ENCODE measurements at places on chromosomes 7 and 10.
A peak's percentile ranks its signal among the peaks of the same experiment; 100 is the strongest.

GRCh38 chr10:110852255-110852896 lies 19.4 kb upstream of the PDCD4 start:
- H3K4me1 ChIP-seq = peaks cover 2% of the 10 kb centered on the region
- H3K27ac ChIP-seq = no peak overlapping the region
- peak; percentile 1 for DNase-seq
- no peaks in the 10 kb centered on the region for H3K27me3 ChIP-seq

GRCh38 chr10:114925587-114926586 lies 12.1 kb upstream of the TRUB1 start:
- H3K27me3 ChIP-seq = no peaks in the 10 kb centered on the region
- no peak overlapping the region for H3K27ac ChIP-seq
- H3K4me1 ChIP-seq = no peaks in the 10 kb centered on the region
- DNase-seq = no peak
- H3K4me3 ChIP-seq = no peak overlapping the region

DNA sequence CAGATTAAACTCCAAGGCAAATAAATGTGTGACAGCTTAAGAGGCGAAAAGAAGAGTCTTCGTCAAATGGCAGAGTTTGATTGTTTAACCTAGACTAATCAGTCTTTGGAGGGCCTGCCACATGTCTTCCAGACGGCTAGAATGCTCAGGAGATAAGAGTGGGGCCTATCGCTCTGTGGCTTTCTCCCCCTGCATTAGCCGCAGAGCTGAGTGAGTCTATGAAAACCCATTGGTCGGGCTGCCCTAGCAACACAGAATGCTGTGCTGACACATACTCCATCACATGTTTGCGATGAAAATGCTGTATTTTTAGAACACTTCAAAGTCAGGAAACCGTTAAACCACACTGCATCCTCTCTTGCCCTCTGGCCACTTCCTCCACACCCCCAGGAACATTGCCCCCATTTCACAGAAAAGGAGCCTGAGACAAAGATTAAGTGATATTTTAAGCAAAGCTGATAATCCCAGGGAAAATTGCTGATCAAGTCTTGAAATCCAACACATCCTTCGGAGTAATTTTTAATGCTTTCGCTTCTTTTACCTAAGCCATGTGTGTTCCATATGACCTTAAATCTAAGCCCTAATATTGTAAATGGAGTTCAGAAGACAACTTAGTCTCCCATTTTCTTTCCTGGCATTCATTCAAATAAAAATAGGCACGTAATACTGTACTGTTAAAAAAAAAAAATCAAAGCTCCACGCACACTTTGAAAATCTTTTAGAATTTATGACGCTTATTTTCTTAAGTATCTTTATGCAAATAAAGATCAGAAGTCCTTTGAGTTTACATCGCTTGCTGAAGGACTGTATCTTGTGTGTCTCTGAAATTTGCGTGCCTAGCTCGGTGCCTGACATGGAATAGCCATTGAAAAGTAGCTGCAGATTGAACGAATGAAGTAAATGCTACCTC lies 161.2 kb downstream of the CELF2 start:
- peaks cover 13% of the 10 kb centered on the region for H3K36me3 ChIP-seq
- peak; percentile 70 for DNase-seq
- H3K27me3 ChIP-seq = no peaks in the 10 kb centered on the region
- no peak overlapping the region for H3K4me3 ChIP-seq

DNA sequence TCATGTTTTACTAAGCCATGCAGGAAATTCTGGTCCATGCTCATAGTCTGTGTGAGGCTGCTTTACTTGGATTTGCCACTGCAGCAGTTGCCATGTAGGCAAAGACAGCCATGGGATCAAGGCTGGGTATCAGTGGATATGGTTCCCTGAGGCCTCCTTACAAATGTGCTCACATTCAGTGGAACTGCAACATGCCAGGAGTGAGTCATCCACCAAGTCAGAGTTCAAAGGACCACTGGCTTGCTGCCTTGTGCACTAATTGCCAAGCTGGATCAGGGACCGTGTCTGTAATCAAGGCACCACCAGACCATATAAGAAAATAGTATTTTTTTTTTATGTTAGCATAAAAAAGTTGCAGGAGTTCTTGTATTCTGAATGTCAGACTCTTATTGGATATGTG lies 101.0 kb downstream of the CDCA7L start:
- no peak overlapping the region for H3K27ac ChIP-seq
- no peak for DNase-seq
- no peaks in the 10 kb centered on the region for H3K27me3 ChIP-seq
- no peak overlapping the region for H3K4me3 ChIP-seq

- no peak overlapping the region for H3K4me3 ChIP-seq
- no peaks in the 10 kb centered on the region for H3K4me1 ChIP-seq
- no peak overlapping the region for H3K27ac ChIP-seq
- H3K36me3 ChIP-seq = no peaks in the 10 kb centered on the region
- DNase-seq = no peak
- H3K27me3 ChIP-seq = peaks cover 9% of the 10 kb centered on the region
These were observed 107.0 kb upstream of the INSIG1 start for GRCh38 chr7:155190688-155191087.

DNA sequence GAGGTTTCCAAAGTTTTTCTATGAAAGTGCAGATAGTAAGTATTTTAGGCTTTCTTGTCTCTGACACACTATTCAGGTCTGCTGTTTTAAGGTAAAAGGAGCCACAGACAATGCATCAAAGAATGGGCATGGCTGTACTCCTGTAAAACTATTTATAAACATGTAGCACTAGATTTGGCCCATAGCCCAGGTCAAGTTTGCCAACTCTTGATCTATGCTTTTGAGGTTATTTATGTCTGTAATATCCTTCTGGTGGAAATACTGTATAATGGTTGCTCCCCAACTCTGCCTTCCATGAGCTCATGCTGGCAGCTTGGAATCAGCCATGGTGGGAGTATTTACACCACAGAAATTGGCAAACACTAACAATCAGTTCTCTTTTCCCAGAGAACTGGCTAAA lies 244.6 kb downstream of the BUB3 start:
- no peaks in the 10 kb centered on the region for H3K27me3 ChIP-seq
- no peaks in the 10 kb centered on the region for H3K36me3 ChIP-seq
- no peak for DNase-seq
- no peak overlapping the region for H3K4me3 ChIP-seq
- no peaks in the 10 kb centered on the region for H3K4me1 ChIP-seq

DNA sequence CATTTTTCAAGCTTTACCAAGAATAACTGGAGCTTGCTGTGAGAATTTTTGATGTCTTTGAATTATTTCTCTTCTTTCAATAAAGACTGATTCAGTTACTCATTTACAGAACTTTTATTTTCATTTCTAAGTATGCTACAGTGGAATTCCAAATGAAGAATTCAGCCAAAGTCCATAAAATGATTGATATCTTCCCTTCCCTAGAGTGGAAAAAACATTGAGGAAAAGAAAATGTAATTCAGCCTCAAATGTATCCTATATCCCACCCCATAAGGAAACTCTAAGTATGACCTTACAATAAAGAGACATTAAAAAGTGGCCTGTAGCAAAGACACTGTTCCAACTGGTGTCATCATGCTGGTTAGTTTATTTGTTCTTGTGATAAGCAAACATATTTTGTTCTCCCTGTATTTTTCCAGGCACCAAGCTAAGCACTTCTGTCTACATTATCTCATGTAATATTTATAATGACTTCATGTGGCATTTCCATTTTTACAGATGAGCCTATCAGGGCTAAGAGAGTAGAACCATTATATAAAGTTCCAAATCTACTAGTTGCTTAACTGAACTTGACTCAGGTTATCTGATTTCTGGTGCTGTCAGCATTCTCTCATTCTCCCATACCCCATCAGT lies 450.4 kb downstream of the NEBL start:
- no peak overlapping the region for H3K27ac ChIP-seq
- no peaks in the 10 kb centered on the region for H3K27me3 ChIP-seq
- no peaks in the 10 kb centered on the region for H3K36me3 ChIP-seq
- H3K4me3 ChIP-seq = no peak overlapping the region

- no peak overlapping the region for H3K4me3 ChIP-seq
- no peaks in the 10 kb centered on the region for H3K27me3 ChIP-seq
- no peak for DNase-seq
- H3K27ac ChIP-seq = no peak overlapping the region
- H3K36me3 ChIP-seq = no peaks in the 10 kb centered on the region
These were observed 18.6 kb downstream of the SFTPD start for GRCh38 chr10:79930267-79930666.

- H3K36me3 ChIP-seq = peaks cover 6% of the 10 kb centered on the region
- H3K27me3 ChIP-seq = no peaks in the 10 kb centered on the region
- H3K4me1 ChIP-seq = no peaks in the 10 kb centered on the region
- no peak overlapping the region for H3K27ac ChIP-seq
- H3K4me3 ChIP-seq = no peak overlapping the region
These were observed 56.1 kb downstream of the MKI67 start for GRCh38 chr10:128070161-128070560.

- no peaks in the 10 kb centered on the region for H3K4me1 ChIP-seq
- H3K27ac ChIP-seq = no peak overlapping the region
- H3K4me3 ChIP-seq = no peak overlapping the region
- no peaks in the 10 kb centered on the region for H3K27me3 ChIP-seq
- DNase-seq = no peak
These were observed 20.5 kb upstream of the SGCE start for GRCh38 chr7:94676431-94676830.

- DNase-seq = no peak
- no peak overlapping the region for H3K27ac ChIP-seq
- H3K4me3 ChIP-seq = no peak overlapping the region
These were observed 285.7 kb downstream of the ZEB1 start for GRCh38 chr10:31604646-31605170.

GRCh38 chr7:134060874-134061273 lies 66.3 kb upstream of the LRGUK start:
- no peaks in the 10 kb centered on the region for H3K27me3 ChIP-seq
- H3K27ac ChIP-seq = no peak overlapping the region
- DNase-seq = no peak
- H3K36me3 ChIP-seq = no peaks in the 10 kb centered on the region

GRCh38 chr7:24763303-24763901 lies 6.1 kb upstream of the GSDME start:
- H3K4me3 ChIP-seq = no peak overlapping the region
- DNase-seq = no peak

DNA sequence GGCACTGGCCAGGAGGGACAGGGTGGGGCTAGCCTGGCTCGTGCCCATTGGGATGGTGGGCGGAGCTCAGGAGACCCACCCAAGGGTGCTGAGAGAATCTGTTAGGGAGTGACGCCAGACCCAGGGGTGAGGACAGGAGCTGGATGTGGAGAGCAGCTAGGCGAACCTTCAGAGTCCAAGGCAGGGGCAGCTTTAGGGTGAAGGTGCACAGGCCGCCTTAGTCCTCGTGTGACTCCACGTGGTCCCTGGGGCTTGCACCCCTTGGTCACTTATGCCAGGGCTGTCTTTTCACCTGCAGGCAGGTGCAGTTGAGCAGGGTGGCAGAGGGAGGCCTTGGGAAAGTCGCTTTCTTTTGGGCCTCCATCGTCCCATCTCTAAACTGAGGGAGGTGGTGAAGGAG lies 4.3 kb downstream of the RAMP3 start:
- no peaks in the 10 kb centered on the region for H3K36me3 ChIP-seq
- H3K27me3 ChIP-seq = peaks cover 5% of the 10 kb centered on the region
- H3K27ac ChIP-seq = peak overlapping the region; percentile 83
- DNase-seq = no peak
- no peaks in the 10 kb centered on the region for H3K4me1 ChIP-seq

- H3K36me3 ChIP-seq = no peaks in the 10 kb centered on the region
- peaks cover 44% of the 10 kb centered on the region for H3K4me1 ChIP-seq
- peak overlapping the region; percentile 59 for H3K27ac ChIP-seq
- no peaks in the 10 kb centered on the region for H3K27me3 ChIP-seq
- H3K4me3 ChIP-seq = no peak overlapping the region
These were observed 245.0 kb downstream of the PRPF18 start for GRCh38 chr10:13831711-13832141.

Measured in heart left ventricle (tissue), 16 donors.